Adipocyte (in vitro differentiated cells): ENCODE measurements at places on chromosomes 7 and 10.

GRCh38 chr10:94315024-94315451, 47.7 kb downstream of the NOC3L start:
- DNase-seq = peak; percentile 59

GRCh38 chr7:98748090-98748489, 121.7 kb downstream of the TMEM130 start:
- DNase-seq = no peak

GRCh38 chr10:126166797-126167196, 221.5 kb downstream of the ADAM12 start:
- no peak for DNase-seq

DNA sequence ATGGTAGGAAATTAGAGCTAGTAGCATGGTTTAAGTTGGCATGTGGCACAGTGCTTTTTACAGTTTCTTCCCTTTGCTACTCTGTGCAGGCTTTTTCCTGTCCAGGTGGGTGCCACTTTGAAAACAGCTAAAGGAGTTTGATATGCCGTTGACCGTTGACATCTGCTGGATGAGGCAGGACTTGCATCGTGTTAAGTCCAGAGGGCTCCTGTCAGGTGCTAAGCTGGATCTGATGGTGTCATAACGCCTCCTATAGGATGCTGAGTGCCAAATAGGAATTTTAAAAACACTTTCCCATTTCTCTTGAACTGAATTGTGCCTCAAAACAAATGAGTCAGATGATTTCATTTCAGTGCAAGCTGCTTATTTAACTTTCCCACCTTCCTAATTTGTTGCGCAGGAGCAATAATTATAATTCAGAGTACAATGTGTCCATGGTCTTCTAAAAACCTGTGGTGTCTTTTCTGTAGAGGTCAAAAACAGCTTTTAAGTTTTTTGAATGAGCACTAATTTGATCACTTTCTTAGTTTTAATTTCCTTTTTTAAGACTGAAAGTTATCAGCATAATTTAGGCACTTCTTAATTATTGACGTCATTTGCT, 178.3 kb downstream of the CDCA7L start:
- peak; percentile 76 for DNase-seq

DNA sequence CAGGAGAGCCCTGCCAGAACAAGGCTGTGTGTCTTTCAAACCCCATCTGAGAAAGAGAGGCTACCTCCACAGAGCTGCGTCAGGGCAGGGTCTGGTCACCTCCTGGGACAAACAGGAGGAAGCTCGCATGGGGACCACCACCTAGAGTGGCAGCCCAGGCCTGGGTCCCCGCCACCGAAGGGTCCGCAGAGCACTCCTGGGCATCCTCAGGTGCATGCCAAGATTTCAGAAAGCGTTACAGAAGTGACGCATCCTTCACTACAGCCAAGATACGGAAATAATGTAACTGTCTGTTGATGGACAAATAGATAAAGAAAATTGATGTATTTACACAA, 42.6 kb downstream of the GSDME start:
- DNase-seq = no peak

DNA sequence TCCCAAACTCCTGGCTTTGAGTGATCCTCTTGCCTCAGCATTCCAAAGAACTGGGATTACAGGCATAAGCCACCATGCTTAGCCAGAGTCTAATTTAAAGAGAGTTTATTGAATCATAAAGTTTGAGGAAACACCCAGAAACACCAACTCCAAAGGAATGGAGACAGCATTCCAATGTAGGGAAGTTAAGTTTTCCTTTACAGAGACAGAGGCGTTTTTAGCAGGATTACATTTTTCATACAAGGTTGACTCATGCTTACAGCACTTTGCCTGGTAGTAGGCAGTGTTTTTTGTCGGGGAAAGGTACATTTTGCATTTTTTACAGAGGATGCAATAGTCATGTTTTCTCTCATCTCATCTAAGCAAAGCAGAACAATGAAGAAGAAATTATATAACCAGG, 18.9 kb upstream of the OPN4 start:
- peak; percentile 82 for DNase-seq

DNA sequence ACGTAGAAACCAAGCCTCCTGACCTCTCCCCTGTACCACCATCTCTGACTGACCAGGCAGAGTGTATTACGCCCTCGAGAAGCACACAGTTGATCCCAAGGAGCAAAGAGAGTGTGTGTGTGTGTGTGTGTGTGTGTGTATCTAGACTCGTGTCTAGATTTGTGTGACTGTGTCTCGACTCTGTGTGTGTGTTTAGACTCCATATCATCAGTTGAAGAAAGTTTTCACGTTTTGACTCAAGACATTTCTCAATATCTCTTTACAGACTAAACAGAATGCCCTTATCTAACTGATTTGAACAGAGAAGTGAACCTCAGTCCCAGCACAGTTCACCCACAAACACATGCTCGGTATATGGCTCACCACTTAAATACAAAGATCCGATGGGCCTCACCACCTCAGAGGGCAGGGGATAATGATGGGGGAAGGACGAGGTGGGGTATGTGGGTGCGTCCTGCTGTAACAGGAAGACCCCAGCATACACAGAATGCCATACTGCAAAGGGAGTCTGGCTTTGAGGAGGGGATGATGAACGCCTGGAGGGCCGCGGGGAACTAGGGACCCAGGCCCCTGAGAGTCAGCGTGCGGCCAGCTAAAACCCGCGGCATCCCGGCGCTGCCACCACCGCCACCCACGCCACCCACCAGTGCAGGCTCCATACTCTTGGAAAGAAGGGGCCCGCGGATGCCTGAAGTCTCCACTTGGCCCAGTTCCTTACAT, 780 bp downstream of the ALDH18A1 start:
- DNase-seq = peak; percentile 49

GRCh38 chr10:57018452-57018851, 657.4 kb upstream of the ZWINT start:
- no peak for DNase-seq
